ENCODE measurements at places on chromosomes 5 and 9.

DNA sequence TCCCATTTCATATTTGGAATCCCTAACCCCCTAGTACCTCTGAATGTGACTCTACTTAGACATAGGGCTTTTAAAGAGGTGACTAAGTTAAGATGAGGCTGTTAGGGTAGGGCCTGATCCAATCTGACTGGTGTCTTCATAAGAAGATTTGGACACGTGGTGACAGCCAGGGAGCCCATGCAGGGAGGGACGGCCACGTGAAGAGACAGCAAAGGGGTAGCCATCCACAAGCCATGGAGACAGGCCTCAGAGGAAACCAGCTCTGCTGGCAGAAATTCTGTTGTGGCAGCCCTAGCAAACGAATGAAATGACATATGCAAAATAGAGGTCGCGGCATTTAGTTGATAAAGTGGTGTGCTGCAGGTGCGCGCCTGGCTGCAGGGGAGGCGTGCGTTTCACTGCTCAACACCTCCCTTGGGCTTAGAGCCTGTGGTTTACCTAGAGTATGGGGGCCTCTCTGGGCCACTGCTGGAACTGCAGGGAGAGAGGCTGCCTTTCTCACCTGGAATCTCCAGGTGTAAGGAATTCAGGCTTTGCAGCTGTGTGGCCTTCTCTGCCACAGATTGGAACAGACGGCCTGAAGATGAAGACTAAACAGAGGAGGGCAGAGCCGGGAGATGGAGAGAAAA lies 7.1 kb upstream of the AFAP1L1 start:
- peak; percentile 26 for DNase-seq

DNA sequence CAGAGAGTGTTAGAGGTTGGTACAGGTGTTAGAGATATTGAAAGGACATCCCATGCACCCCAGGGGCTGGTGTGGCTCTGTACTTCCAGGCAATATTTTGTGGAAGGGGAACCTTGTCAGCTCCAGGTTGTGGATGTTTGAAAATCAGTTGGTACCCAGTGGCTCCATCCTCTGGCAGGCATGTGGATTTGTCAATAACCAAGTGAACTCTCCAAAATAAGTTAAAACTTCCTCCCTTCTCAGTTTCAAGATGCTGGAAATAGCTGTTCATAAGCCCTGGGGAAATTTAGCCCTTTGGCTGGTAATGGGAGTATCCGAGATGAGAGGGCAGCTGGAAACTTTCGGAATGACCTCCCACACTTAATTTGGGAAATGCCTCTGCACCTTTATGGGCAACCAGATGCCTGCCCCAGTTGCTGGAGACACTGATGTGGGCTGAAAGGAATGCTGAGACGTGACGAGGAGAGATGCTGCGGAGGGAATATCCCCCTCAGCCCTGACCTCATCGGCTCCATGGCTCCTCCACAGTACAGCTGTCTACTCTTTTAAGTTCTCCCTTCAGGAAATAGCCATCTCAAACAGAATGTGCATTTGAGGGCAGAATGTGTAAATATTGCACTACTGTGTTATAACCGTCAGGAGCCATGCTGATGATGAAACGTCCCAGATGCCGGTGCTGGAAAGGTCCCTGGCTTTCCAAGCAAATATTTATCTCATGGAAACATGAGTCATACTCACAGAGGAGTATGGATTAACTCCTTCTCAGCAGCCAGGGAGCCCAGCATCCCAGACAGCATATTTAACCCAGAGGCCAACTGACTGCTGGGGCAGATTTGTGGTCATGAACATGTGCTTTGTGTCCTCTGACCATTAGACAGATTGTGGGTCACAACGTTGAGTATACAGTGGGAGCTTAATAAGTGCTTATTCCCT lies 29.5 kb downstream of the TGFBI start:
- no peak for DNase-seq

GRCh38 chr5:156042726-156043125 lies 284.2 kb upstream of the SGCD start:
- no peak for DNase-seq

GRCh38 chr9:14327036-14327435 lies 13.1 kb upstream of the NFIB start:
- DNase-seq, result no peak

- DNase-seq, result no peak
These were observed 62.8 kb upstream of the LMX1B start for GRCh38 chr9:126550891-126551351.

- no peak for DNase-seq
These were observed 12.4 kb upstream of the CYFIP2 start for GRCh38 chr5:157253547-157253946.

Measured in stimulated activated CD8-positive, alpha-beta memory T cell treated with anti-CD3 and anti-CD28 coated beads, Interleukin-2, amount 100 ng/mL, for 1 hour (primary cell).